ENCODE measurements at places on chromosomes 12 and 14. TPM values are rescaled to one million over a fixed set of nuclear protein-coding genes. Genes with fewer than 3 reads are reported as not detected.

DNA sequence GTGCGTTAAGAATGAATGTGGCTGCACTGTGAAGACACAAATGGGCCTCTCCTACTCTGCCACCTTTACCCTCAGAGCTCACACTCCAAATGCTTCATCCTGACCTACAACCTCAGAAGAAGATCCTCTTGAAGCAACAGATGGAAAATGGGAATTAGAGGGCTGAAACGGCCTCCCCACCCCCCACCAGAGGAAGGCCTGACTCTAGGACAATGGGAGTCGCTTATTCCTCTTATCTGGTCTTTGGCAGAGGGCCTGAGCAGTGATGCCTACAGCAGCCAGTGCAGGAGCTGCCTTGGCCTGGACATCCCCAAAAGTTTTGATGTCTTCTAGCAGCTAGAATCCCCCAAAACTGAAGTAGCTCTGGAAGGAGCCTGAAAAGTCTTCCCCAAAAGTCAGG is 29.2 kb downstream of the BTBD7 start:
- no peaks in the 10 kb centered on the region for H3K36me3 ChIP-seq
- peaks cover 6% of the 10 kb centered on the region for H3K4me1 ChIP-seq
- no peak overlapping the region for H3K27ac ChIP-seq
- H3K27me3 ChIP-seq, result no peaks in the 10 kb centered on the region

DNA sequence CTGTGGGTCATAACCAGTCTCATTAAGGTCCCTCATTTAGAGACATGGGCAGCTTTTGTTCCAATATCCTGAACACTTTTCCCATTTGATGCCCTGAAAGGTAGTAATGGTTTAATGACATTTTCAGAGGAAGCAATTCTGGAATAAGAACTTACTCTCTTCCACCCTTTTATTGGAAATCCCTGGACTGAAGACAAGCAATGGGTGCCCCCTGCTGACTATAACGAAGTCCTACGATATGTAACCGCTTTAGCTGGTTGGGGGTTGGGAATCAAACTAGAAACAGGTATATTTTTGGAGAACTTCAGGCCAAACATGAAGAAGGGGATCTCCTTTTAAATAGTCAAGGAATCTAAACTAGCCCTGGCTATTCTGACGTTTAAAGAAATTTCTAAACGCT is 20.5 kb downstream of the SARNP start:
- DNase-seq, result no peak
- no peaks in the 10 kb centered on the region for H3K27me3 ChIP-seq
- H3K27ac ChIP-seq, result no peak overlapping the region
- H3K4me3 ChIP-seq, result no peak overlapping the region
- peaks cover 43% of the 10 kb centered on the region for H3K36me3 ChIP-seq

Gene RNASE7
- total RNA-seq, result not detected

Gene OXA1L
- total RNA-seq, result 133 TPM

DNA sequence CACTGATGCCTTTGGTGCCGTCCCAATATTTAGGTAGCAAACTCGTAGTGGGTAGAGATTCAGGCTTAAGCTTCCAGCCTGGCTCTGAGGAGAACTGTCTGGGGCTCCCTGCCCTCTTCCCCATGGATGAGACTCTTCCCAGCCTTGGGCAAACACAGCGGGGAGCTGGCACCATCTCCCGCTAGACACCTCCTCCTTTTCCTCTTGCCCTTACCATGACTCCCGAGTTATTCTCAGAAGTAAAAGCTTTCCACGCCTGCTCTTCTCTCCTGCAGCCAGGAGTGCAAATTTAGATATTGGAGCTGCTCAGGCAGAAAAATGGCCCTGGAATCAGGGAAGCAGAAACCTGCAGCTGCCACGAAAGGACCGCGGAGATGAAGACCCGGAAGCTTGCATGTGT is 45.6 kb upstream of the RBM19 start:
- H3K4me1 ChIP-seq, result no peaks in the 10 kb centered on the region
- H3K27ac ChIP-seq, result no peak overlapping the region
- no peak overlapping the region for H3K4me3 ChIP-seq
- no peaks in the 10 kb centered on the region for H3K36me3 ChIP-seq

GRCh38 chr12:34597548-34598351 is 575.5 kb downstream of the ALG10 start:
- no peaks in the 10 kb centered on the region for H3K4me1 ChIP-seq
- H3K27ac ChIP-seq, result no peak overlapping the region
- H3K4me3 ChIP-seq, result no peak overlapping the region
- H3K36me3 ChIP-seq, result peaks cover 4% of the 10 kb centered on the region

Data from activated CD8-positive, alpha-beta memory T cell treated with anti-CD3 and anti-CD28 coated beads, Interleukin-2, amount 10 ng/mL, durations not matched to agents 7 days and 5 days (primary cell).